ENCODE measurements at places on chromosomes 7 and 10.

DNA sequence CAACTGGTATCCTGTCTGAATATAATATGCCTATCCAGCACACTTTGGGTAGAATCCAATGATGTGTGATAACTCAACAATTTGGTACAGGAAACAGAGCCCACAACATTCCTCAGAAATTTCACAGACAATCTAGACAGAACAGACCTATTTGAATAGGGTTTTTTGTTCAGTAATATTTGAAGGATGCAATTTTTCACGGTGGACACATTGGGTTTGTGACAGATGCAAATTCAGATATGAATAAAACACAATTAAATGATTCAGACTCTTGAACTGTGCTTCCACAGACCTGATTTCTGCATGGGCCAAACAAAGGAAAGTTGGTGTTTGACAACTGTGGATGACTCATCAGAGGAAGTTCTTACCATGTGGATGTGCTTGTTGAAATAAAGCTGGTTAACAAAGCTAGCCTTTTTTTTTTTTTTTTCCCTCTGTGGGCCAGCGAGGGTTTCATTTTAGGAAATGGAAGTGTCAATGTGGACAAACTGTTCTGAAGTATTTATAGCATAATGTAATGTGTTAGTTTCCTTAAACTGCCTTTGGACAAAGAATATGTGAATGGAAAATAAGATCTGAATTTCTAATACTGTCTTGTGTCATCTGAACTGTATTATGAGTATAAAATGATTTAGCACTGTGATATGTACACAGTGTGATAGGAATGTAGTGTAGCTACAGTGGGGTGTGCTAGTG is 43.2 kb upstream of the FAM133B start:
- no peak for DNase-seq

DNA sequence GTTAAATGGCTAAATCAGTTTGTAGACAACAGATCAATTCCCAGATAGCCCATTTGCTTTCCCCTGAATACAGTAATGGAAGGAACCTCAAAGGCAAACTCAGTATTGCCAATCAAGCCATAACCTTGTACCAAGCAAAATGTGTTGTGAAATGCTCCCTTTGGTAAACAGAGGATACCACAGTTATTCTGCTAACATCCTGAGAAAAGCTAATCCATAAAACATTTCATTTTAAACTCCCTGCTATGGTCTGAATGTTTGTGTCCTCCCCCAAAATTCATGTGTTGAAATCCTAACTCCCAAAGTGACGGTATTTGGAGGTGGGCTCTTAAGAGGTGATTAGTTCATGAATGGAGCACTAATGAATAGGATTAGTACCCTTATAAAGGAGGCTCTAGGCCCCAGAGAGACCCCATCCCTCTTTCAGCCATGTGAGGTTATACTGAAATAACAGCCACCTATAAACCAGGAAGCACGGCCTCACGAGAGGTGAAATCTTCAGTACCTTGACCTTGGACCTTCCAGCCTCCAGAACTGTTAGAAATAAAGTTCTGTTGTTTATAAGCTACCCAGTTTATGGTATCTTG is 89.3 kb upstream of the RNF148 start:
- DNase-seq: no peak

DNA sequence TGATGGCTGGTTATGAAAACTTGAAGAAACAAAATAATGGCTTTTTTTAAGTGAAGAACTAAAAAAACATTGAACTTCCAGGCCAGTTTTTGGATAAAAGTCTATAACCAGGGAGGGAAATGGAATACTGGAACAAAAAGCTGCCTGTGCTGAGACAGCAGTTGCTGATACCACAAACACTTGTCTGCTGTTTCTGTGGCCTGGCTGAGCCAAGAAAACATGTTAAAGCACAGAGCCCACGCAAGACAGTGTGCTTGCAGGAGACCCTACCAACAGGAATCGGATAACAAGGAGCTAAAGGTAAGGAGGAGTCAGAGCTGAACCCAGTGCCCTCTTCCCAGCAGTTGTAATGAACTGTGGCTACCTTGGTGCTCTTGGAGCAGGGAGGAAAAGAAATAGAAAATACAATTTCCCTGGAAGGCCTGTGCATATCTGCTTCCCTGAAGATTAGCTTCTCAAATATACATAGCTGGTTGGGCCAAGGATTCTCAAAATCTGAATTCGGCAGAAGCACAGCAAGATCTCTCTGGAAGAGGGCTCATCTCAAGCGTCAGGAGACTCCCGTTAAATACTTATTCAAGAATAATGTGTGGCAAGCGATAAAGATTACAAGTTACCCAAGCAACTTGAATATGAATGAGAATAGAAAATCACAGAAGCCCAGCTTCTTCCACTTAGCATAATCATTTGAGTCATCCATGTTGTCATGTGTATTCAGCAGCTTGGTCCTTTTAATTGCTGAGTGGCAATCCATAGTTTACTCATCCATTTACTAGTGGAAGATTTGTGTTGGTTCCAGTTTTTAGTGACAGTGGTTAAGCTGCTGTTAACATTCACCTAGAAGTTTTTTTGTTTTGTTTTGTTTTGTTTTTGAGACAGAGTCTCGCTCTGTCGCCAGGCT is 87.6 kb downstream of the NOD1 start:
- DNase-seq: no peak

- no peak for DNase-seq
Measured at GRCh38 chr10:106384496-106384895, 780.0 kb downstream of the SORCS1 start.

- no peak for DNase-seq
Measured at GRCh38 chr7:6271060-6271658, 1.3 kb downstream of the CYTH3 start.

GRCh38 chr7:108367946-108368345 is 88.3 kb downstream of the NRCAM start:
- DNase-seq: no peak

DNA sequence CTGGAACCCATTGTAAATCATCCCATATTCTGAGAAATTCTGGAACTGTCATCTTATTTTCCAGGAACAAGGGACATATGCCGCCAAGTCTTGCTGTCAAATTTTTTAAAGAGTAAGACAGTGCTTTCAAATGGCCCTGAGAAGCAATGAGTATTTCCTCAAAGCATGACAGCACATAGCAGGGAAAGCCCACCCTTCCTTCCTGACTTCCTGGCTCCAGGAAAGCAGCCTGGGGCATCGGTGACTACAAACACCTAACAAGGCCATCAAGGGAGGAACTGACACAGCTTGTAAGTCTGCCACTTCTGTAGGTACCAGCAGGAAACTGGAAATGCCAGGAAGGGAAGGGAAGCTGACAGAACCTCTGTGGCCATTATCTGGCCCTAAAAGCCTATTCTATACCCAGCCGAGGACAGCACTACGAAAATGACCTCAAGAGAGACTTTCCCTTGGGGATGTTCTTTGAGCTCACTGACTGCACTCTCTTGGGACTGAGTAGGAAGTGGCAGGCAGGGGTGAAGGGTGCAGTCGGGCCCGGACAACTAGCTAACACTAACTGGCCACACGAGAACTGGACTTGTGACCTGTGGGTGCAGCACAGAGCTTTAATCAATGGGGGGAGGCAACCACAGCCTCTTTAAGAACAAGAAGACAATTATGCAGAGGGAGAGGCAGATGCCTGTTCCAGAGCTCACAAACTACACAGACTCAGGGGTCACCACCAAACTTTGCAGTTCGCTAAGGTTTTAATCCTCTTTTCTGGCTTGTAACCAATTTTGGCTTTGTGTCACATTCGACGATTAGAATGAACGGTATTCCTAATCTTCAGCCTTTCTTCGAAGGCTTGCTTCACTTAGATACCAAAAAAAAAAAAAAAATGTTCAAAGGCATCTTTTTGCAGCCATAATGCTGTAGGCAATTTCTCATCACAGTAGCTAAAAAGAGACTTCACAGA is 52.0 kb downstream of the GRB10 start:
- DNase-seq: no peak

DNA sequence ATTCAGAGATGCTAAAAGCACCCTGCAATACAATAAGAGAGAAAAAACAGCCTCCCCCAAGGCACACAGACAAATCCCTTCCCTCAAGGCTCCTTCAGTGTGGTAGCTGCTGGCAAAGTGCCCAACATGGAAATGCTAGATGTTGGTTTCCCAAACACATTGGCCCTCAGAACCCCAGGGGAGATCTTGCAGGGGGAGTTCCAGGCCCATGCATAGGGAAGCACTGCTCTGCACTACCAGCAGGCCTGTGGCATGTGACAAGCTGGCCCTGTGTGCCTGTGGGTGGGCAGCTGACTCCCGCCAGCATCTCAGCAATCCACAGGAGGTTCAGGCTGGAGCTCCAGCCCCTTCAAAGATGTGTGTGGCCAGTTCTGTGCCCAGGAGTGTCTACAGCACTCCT is 16.8 kb upstream of the CSGALNACT2 start:
- DNase-seq: no peak

DNA sequence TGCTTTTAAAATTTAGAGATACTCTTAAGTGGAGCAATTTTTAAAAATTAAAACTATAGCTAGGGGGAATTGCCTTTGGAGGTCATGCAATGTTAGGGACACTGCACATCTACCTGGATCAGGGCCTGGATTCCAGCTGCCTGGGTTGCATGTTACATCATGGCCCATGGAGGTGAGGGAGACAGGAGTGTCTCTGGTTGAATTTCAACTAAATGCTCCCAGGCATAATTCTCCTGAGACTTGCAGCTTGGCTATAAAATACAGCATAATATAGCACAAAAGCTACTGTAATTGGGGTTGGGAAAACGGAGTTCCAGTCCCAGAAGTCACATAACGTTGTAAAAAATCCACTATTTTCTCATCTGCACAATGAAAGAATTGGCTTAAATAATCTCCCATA is 782.5 kb downstream of the LRMDA start:
- no peak for DNase-seq

- no peak for DNase-seq
Measured at GRCh38 chr7:139701908-139702307, 75.9 kb downstream of the HIPK2 start.

DNA sequence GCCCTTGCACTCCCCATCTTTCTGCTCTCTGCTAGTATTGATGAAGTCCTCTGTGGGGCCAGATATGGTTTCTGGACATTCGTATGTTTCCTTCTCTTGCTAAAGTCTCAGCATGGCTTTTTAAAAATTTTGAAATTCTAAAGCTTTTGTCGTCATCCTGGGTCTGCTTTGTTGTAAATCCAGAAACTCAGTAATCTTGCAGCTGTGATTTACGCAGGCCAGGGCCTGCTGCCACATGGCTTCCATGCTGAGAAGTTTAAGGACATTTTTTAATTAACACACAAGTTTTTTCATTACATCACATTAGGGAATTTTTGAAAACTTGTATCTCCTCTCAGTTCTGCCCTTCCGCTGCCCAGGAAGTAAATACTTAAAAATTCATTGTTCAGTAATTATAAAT is 686.1 kb upstream of the IGFBP3 start:
- DNase-seq: no peak

DNA sequence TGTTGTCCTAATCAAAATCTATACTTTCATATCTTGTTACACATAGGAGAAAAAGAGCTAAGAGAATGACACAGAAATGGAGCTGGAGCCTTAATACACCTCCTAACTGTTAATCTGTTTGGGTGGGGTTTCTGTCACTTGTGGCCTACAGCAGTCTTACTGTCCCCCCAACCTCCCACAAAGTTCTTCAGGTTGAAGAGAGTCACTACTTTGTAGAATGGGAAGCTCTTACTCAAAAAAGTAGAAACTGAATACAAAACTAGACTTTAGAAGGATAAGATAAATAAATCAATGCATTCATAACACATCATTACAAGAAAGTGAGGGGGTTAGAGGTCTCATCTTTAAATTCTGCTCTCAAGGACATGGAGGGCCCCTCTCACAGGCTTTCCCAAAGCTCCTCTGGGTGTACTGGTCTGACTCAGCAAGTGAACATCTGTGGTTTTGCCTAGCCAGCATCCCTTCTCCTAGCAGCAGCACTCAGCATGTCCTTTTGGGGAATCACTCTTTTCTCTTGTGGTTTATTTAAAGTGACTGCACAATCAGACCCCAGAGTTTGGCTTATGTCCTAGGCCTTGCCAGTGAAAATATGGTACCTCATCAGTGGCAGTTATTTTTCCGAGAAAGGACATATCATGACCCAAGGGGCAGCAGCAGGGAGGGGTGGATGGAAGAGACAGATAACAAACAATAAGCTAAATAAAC is 2.0 kb upstream of the BLVRA start:
- DNase-seq: no peak

GRCh38 chr7:110938165-110938564 is 152.8 kb upstream of the LRRN3 start:
- DNase-seq: no peak

DNA sequence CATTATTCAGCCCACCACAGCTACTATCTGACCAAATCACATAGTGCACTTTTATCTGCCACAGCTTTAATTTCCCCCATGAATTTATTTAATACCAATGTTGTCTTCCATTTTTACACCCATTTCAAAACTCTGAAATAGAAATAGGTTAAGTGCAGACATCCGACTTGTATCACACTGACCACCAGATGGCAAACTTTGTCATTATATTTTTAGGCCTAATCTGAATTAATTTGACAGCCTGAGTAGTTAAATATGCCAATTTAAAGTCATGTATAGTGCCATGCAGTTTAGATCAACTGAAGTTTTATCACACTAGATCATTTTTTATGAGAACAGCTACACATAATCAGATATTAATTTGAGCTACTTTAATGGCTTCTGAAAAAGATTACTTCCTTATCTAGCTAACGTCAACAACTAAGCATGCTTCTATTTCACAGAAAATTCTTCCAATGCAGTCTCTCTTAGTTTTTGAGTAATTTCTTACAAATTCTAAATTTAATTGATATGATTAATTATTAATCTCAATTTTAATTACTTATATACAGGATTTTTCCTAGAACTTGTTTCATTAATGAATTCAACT is 566.4 kb downstream of the GFRA1 start:
- DNase-seq: no peak

DNA sequence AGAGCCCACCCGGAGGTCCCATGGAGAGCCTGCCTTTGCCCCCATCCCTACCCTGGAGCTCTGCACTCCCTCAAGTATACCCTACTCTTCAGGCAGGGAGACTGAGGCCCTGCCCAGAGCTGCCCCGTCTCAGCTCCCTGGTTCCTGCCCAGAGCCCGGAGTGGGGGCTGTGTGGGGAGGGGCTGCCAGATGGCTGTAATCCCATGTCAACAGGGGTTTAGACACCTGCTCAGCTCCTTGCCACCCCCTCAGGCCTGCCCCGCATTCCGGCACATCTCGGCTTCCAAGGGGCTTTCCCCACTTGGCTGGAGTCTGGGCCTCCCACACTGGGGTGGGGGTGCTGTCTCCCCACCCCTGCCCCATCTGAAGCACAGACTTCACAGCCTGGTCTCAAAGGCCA is 20.9 kb upstream of the LFNG start:
- no peak for DNase-seq

DNA sequence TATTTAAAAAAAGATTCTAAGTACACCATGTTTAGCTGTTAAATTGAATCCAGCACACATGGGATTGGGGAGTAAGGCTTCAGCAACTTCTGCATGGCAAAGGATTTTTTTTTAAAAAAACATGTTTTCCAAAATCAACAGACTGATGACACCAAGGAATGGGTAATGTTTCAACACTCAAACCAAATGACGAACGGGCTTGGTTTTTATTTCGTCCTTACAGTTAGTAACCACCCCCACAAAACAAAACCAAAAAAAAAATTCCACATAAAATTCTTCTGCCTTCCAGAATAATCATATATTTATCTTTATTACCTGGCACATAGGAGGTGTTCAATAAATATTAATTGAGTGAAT is 45.7 kb downstream of the ICA1 start:
- DNase-seq: no peak

GRCh38 chr10:73529089-73529832 is 33.4 kb upstream of the PPP3CB start:
- DNase-seq: peak; percentile 1

- DNase-seq: no peak
Measured at GRCh38 chr7:107079212-107079940, 34.9 kb downstream of the PRKAR2B start.

GRCh38 chr10:78672918-78673317 is 395.8 kb upstream of the ZMIZ1 start:
- no peak for DNase-seq
